ENCODE measurements at places on chromosomes 5 and 9.

DNA sequence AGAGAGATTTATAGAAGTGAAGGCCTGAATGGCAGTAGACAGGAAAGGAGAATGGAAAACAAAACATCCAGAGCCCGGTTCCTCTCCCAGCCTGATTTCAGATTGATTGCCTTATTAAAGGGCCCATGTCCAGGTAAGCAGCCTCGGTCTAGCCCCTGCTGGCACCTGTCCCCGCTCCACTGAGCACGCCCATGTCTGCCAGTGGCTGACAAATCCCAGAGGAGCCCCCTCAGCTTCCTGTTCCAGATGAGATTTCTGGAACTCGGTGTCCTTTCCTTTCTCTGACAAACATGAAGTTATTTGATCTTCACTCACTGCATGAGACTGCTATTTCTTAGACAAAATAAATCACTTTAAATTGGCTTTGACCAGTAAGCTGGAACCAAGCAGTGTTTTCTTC is 187.0 kb upstream of the ADCY2 start:
- no peak for DNase-seq

GRCh38 chr5:93665648-93666047 is 75.8 kb downstream of the POU5F2 start:
- DNase-seq, result no peak

DNA sequence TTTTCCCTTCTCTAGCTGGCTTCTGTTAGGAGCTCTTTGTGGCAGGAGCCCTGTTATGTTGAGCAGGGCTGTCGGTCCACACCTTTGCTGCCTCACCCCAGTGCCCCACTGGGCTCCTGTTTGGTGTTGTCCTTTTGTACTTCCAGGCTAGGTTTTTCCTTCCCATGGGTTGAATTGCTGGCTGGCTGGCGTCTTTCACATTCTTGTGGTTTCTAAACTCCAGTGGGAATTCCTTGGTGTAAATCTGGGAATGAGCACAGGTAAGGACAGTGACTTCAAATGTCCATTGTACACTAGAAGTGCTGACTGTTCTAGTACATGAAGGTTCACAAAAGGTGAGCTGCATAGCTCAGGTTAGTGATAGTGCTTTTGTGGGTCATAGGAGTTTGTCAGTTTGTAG is 30.4 kb downstream of the RASGRF2 start:
- no peak for DNase-seq

DNA sequence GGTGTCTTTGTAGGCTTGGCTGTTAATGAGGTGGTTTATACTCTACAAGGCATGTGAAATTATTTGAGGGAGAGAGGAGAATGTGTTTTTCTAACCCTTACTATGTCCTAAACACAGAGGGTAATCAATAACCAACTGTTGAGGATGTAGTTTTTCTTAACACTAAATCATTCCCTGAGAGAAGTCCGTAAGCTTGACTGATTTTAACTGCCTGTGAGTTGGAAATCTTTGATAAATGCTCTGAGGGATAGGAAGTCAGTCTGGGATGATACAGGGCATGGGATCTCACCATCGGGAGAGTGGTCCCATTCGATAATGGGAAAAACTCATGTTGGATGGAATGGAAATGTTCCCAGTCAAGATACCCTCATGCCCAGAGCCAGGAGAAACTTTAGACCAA is 249.6 kb downstream of the PDZD2 start:
- DNase-seq, result no peak

- DNase-seq, result no peak
Measured at GRCh38 chr5:144028058-144028457, 142.4 kb downstream of the YIPF5 start.

DNA sequence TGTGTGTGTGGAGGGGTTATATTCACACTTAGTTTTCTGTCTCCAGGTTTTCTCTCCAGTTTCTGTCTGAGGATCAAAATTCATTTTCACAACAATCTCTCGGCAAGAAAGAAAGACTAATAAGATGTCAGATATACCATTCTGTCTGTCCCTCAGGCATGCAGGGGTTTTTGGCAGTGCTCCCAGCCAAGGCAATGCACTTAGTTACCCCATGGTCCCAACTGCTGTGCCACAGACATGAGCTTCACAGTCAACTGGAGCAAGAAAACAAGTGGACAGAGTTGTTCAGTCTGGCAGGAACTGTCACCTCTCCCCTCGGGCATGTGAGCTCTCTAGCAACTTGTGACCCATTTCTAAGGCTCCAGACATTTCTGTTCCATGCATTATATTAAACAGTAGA is 101.7 kb upstream of the LHFPL2 start:
- DNase-seq, result no peak
